Naive thymus-derived CD4-positive, alpha-beta T cell (primary cell): ENCODE measurements at places on chromosomes 2 and 18.

GRCh38 chr2:192886636-192887035, 691.9 kb upstream of the TMEFF2 start:
- no peak for DNase-seq

GRCh38 chr18:36419188-36419899, 121.8 kb downstream of the FHOD3 start:
- no peak for DNase-seq

GRCh38 chr2:59276033-59276432, 1034.9 kb upstream of the FANCL start:
- DNase-seq = no peak

DNA sequence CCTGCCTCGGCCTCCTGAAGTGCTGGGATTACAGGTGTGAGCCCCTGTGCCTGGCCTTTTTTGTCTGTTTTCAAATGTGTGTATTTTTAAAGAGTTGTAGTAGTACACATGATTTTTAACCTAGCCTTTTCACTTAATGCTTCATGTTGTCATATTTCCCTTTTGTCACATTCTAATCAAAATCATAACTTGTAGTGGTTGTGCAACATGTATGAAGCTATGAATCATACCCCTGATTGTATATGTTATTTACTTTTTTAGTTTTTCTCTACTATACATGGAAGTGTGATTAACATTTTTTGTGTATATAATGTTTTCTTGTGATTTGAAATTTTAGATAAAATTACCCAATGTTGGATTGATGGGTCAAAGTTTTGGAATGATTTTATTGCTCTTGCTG, 8.5 kb downstream of the GEN1 start:
- DNase-seq = no peak

DNA sequence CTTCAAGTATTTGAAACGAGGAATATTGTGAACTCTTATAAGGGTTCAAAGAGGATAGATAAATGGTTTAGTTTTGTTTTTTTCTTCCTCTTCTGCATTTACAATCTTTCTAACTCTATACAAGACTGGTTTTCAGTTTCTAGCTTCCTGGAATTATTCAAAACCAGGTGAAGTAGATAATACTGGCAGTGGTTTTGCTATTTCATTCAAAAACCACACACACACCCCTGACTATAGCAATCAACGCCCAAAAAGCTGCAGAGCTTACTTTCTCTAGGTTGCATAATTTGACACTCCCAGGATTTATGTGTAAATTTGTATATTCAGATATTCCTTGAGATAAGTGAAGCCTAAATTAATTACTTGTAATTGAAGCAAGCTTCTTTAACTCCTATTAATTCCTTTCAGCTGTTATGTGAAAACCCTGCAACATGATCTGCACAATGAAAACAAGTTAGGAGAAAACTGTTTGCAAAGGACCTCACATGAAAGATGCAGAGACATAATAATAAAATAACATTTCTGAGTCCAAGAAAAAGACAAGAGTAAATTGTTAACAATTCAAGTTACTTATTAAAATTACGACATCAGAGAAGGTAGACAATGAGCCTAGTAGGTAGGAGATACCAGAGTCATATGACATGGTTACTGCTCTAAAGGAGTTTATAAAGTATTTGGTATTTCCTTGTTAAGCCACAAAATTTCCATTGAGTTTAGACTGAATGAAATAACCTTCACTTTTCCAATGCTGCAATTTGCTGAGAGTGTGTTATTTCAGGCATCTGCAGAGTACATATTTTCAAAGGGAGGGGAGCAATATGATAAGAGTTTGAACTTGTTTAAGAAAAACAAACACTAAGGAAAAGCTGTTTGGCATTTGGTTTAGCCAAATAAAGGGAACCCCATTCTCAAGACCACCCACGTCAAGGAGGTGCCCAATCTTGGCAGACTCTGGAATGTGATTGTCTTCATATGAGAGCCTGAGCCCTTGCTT, 1.6 kb upstream of the NFE2L2 start:
- DNase-seq = peak; percentile 58

DNA sequence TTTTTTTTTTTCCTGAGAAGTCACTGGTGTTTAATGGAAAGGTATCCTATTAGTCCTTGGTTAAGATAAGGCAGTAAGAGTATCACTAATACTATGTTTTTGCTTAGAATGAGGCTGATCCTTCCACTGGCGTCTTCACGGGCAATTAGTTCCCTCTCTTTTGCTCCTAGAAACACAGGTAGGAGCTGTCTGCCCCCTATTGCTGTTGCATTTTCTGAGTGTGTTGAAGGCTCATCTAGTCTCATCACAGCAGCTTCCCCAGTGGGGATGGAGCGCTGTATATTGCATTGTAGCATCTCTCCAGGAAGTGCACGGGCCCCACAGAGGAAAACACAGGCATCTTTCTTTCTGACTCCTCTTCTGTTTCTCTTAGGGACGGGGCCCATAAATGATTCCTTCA, 145.0 kb downstream of the NAPG start:
- no peak for DNase-seq

GRCh38 chr2:151033271-151034248, 228.1 kb downstream of the RBM43 start:
- no peak for DNase-seq

DNA sequence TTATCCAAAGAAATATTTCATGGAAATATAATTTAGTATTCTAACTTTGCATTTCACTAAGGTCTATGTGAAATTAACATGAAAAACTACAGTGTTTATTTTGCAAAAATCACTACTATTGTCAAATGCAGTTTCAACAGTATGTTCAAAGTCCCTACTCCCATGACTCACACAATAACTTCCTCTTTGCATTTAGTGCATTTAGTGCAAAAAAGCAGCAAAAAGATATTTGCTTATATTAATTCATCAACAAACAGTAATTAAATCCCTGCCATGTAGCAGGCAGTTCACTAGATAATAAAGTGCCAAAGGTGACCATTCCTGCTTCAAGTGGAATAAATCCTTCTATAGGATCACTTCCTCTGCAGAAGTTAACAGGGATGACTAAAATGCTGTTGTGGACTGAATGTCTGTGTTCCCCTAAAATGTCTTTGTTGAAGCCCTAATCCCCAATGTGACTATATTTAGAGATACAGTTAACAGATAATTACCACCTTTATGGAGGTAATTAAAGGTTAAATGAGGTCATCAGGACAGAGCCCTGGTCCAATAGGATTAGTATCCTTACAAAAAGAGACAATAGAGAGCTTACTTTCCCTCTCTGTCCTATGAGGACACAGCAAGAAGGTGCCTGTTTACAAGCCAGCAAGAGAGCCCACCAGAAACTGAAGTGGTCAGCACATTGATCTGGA, 61.7 kb downstream of the STK39 start:
- no peak for DNase-seq

GRCh38 chr2:38301340-38301968, 75.6 kb downstream of the ATL2 start:
- DNase-seq = no peak

DNA sequence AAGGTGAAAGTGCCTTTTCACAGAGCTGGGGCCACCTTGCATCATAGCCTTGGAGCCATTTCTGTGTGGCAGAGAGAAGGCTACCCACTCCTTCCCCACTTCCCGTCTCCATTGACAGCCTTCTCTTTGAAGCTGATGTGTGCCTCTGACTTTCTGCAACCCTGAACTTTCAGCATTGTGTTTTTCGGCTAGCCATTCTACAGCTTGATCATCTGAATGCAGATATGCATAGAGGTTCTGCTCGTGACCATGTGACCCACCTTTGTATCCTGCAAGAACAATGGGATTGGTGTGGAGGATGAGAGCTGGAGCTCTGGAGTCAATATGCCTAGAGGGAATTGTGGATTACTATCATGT, 69.1 kb upstream of the KCNE4 start:
- no peak for DNase-seq

DNA sequence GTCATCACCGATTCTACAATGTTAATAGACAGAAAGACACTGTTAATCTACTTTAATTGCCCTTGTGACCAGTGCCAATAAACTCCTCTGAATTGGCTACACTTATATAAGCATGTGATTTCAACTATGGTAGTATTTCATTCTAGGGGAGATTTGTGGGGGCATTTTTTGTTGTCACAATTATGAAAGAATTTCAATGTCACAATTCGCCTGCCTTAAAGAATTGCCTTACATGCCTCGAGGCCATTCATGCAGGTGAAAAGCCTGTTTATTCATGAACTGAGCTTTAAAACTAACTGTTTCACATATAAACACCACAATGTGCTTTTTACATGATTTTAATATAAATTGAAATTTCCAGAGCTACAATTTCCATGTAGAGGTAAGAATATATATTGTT, 162.8 kb downstream of the GCA start:
- DNase-seq = no peak

DNA sequence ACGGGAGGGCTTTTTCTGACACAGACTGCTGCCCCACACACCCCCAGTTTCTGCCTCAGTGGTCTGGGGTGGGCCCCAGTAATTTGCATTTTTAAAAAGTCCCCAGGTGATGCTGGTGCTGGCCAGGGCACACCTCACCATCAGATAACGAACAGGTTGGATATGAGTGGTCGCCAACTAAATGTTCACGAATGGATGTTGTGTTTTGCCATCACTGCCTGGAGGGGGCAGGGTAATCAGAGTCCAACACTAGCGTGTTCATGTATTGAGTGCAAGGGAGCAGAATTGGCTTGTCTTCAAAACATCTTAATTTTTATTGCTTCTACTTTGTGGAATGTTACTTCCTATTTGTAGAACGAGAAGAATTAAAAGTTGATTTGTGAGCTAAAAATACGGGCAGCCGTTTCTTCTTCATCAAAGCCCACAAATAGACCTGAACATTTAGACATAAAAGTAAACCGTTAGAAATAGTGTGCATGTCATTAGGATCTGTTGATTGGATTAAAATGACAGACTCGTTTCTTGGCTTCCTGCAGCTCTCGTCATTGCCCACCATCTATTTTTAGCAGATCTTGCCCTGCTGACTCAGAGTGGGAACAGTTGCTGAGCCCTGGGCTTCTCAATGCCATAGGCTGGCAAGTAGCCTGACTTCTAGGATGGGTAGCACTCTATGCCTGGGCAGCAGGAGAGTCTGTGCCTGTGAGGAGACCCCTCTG, 45.2 kb downstream of the NCK2 start:
- peak; percentile 52 for DNase-seq

DNA sequence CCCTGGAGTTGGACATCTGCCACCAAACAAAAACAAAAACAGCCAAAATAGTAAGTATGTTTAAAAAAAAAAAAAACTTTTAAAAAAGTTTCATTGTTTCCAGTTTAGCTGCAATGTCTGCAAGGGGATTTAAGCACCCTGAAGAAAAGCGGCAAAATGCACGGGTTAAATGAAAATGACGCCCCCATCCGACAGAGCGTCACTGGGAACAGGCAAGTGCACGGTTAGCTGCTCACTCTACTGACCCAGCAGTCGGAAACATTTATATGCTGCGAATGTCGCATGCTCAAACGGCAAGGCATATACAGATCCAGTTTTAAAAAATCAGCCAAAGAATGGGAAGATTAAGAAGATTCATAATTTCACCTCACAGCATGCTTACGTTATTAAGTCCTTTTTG, 142.8 kb upstream of the PXDN start:
- DNase-seq = no peak

DNA sequence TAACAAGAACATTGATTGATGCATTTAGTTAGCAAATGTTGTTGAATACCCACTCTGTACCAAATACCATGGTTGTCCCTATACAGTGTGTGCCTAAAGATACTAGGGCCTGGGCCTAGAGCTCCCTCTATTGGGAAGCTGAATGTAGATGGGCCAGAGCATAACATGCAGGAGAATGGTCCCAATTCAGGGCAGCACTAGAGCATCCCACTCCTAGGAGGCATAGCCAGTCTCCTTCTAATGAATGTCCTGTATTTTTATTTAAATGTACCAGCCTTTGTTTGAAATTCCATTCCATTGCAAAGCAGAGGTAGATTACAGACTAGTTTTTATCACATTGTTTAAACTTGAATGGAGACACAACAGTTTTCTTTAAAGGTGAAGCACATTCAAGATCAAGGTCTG, 90.6 kb downstream of the FEZ2 start:
- peak; percentile 27 for DNase-seq

DNA sequence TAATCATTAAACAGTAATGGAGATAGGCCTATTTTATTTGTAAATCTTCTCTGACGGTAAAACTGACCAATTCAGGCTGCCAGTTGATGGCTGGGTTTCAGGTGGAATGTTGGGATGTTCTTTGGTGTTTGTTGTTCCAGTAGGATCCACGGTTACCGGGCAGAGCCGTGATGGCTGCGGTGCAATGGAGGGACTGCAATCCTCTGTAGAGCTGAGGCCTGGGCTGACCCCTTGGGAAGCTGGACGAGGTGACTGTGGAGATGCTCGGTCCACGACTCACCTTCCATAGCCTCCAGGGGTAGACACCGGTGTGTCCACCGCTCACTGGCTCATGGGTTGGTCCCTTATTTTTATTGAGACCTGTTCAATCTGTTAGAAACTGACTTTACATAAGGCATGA, 42.5 kb downstream of the ZNF519 start:
- no peak for DNase-seq

GRCh38 chr2:239781454-239781853, 243.7 kb downstream of the NDUFA10 start:
- DNase-seq = no peak

GRCh38 chr18:32095192-32095899, 3.7 kb downstream of the RNF138 start:
- DNase-seq = no peak

- no peak for DNase-seq
Measured at GRCh38 chr2:142796588-142796987, 80.9 kb upstream of the KYNU start.

DNA sequence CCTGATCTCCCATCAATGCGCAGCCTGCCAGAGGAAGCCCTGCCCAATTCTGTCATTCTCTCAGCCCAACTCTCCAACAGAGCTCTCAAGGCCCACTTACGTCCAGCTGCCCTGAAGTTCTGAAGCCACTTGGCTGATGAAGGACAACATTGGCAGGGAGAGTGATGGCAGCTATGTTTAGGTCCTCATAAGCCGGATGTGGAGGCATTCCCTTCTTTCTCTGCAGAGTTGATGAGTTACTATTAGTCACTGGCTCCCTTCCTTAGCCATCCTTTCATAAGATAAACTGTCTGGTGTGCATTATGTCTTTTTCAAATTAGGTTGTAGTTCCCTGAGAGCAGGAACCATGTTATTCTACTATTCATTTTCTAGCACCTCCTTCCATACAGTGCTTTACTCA, 22.5 kb upstream of the TACR1 start:
- DNase-seq = no peak

GRCh38 chr2:232353660-232354059, 24.9 kb upstream of the ALPP start:
- DNase-seq = no peak

- DNase-seq = no peak
Measured at GRCh38 chr2:29064346-29064715, 10.0 kb downstream of the PCARE start.

- no peak for DNase-seq
Measured at GRCh38 chr18:37012452-37012851, 183.5 kb downstream of the KIAA1328 start.

DNA sequence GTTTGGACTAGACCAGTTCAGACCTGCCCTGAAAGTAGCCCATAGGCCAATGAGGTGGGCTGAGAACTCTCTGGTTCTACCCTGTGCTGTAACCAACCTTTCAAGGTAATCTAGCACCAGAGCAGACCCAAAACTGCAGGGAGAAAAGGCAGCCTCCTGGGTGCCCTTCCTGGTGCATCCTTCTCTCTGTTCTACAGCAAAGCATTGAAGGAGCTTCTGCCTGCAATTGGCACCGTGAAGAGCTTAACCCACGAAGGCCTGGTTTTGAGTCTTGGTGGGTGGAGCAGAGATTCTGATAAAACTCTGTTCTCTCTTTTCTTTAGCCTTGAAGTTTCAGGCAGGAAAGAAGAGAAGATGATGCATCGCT, 55.5 kb downstream of the LIPG start:
- DNase-seq = no peak

GRCh38 chr18:62384610-62385097, 59.5 kb downstream of the TNFRSF11A start:
- no peak for DNase-seq
